ENCODE measurements at places on chromosomes 4 and X. TPM values are rescaled to one million over a fixed set of nuclear protein-coding genes. Genes with fewer than 3 reads are reported as not detected.

- DNase-seq = no peak
These were observed 144.6 kb downstream of the SH3KBP1 start for GRCh38 chrX:19742826-19743225.

DNA sequence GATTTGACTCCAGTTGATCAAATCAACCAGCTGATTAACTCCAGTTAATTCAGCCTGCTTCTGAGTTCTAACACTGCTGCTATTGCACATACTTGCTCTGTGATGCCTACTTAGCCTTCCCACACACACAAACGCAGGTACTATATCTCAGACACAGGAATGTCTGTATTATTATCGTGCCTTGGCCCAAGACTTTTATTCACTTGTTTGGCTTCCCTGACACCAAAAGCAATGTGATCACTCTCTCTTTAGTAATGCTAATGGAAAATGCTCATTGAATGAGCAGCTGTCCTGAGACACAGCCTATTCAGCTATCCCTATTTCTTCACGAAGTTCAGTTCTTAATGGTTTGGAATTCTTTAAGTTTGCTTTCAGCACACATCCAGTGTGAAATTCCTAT is 356.4 kb upstream of the CXorf51A start:
- no peak for DNase-seq

DNA sequence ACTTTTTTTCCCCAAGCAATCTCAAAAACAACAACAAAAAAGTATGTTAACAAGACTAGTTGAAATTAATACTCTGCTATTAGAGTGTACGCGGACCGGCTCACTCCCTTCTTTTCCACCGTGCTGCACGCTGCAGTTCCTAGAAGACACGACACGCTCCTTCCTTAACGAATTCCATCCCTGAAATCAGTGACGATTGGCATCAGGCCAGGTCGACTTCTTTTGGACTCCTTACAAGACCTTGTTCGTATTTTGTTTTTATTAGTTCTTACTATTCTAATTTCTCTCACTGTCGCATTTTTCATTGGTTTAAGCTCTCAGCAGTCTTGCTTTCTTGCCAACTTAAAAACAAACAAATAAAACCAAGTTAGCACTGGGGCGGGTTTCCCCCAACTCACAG is 175.8 kb upstream of the PITX2 start:
- no peak for DNase-seq

- no peak for DNase-seq
These were observed 47.7 kb downstream of the MANBA start for GRCh38 chr4:102713096-102713495.

DNA sequence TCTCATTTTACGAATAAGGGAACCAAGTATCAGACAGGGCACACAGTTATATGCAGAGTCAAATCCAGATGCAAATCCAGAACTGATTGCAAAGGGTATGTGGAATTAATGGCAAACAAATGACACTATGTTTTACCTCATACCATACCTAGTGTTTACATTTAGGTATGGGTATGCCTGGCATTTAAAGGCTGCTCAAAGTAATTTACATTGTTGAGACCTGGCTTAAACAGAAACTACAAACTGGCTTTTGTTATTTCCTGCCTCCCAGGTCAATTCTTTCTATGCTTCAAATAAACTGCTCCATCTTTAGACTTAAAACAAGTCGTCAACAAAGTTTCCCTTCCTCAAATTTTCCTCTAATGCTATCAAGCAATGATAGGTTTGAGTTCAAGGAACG is 33.7 kb downstream of the ANKRD17 start:
- no peak for DNase-seq

- no peak for DNase-seq
These were observed 308.8 kb upstream of the TECRL start for GRCh38 chr4:64718091-64718490.

DNA sequence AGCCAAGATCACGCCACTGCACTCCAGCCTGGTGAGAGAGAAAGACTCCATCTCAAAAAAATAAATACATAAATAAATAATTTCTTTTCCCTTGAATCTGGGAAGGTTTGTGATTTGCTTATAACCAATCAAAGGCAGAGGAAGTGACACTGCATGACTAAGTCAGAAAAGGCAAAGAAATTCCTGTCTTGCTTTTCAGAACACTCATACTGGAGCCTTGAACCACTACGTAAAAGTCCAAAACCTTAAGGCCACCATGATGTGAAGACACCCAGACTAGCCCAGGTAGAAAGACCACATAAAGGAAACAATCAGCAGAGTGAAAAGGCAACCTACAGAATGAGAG is 36.6 kb downstream of the TMEM156 start:
- no peak for DNase-seq

- DNase-seq = no peak
These were observed 15.7 kb upstream of the BANK1 start for GRCh38 chr4:101774807-101775206.

The CSN1S1 gene
- total RNA-seq = not detected

The QRFPR gene
- total RNA-seq = not detected

The TMEM31 gene
- not detected for total RNA-seq

The PCDH19 gene
- total RNA-seq = not detected

The PCSK1N gene
- 2.8 TPM for total RNA-seq

The NBDY gene
- 29.5 TPM for total RNA-seq

The SYN1 gene
- 0.23 TPM for total RNA-seq

The RPS6KA6 gene
- total RNA-seq = 0.33 TPM

The GALNTL6 gene
- total RNA-seq = not detected
